CD4-positive, alpha-beta T cell treated with Interleukin-6 for 4 hours (primary cell): ENCODE measurements at places on chromosomes 7 and 10.

DNA sequence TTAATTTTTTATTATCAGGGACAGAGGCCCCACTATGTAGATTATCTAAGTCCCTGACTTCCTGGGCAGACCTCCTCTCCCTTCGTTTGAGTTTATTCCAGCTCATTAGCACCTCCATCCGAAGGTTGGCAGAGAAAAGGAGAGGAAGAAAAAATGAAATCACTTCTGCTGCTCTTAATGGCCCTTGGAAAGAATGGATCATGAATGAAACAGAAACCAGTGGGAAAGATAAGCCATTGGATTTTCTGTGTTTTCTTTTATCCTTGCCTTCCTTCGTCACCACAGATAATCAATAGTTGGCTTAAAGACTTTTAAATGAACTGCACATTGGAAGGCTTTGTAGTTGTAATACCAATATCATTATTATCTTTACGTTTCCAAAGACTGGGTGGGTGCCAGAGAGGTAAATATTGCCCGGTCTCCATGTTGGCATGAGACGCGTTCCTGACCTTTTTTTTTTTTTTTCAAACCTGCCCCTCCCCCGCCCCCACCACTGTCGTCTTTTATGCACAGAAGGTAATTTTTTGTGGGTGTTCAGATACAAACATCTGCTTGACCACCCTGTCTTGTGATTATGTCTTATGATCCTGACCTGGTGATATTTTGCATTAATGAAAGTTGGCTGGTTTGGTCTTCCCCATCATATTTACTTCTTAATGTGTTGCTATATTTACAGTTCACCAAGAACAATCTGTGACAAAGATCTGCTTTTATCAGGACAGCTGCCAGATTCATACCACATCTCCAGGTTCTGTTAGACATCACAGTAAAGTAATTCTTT, 116.8 kb downstream of the ARID5B start:
- no peak for DNase-seq

DNA sequence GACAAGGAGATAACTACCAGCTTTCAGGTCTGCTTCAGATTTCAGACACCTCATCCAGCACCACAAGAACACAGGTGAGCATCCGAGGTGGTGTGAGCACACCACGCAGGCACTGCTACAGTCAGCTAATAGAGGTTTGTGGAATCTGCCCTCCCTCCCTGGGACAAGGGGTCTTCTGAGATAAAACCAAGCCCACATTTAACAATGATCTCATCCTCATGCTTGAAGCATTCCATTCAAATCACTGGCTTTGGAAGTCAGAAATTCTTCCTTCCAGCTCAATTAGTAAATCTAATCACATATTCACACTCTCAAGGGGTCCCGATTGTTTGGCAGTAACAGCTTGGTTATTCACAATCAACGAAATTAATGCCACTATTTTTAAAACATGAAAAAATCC, 331.4 kb downstream of the ELMO1 start:
- DNase-seq, result no peak

DNA sequence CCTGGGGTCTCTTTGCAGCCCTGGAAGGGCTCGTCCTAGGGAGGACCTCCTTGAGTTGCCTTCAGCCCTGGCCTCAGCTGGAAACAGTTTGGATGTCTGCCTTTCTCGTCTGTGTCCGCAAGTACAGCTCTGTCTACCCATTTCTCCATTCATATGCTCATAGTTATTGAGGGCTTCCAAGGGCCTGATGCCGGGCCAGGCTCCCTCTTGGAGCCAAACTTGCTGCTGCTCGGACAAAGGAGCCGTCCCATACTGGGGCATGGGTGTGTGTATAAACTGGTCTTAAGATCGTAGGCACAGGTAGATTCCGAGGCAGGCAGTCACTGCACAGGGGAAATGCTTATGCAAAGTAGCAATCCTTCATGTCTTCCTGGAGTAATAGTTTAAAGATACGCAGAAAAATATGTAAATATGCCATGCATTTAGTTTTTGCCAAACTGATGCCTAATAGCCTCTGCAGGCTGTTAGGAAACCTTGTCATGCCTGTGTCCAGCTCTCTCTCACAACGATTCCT, 117.0 kb upstream of the BTBD16 start:
- DNase-seq, result no peak

DNA sequence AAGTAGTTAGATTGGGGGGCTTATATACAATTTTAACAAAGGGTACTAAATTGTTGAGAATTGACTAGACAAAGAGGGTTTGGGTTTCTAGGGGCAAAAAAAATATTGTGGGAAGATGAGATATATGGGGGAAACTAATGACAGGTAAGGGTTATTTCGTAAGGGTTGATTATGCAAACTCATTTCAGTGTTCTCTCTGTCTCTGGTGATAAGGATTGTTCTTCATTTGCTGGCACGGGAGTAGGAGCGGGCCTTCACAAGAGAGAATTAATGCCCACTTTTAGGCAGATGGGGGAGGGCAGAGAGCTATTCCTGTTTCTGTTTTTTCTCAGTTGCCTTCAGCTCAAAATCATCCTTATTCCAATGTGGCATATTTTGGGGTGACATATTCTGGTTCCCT, 258.4 kb downstream of the EXOC4 start:
- no peak for DNase-seq

DNA sequence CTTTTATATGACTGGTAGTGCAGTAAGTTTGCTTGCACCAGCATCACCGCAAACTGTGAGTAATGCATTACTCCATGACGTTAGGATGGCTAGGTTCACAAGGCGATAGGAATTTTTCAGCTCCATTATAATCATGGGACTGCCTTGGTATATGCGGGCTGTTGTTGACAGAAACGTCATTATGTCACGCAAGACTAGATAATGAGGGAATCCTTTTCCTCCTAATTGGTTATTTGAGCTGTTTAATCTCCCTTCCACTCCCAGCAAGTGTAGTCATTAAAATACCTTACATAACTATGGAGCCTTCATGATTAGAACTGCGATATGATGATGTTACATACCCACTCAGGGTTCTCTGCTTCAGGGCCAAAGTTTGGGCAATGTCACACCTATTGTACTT, 17.3 kb downstream of the KLLN start:
- no peak for DNase-seq

DNA sequence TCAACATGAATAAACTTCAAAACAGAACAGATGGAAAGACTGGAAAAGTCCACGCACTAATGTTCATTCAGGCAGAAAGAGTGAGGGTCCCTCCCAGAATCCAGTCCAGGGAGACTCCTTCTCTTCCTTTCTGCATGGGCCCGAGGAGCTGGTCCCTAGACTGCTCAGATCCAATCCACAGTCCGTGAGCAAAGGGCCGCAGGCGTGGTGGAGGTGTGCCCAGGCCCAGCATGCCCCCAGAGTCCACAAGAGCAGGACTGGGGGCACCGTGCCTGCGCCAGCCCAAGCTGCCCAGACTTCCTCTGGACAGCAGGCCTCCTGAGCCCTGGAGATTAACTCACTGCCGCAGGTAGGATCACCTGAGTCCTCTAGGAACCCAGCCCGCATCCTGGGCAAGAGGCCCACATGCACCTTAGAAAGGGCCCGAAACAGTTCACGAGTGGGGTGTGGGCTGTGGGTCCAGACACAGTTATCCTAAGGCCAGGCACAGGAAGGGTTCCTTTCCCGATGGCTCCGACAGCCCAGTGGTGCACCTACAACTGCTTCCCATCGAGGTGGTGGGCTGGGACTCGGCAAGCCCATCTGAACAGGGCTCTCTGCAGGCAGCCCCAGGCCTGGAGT, 531.0 kb downstream of the DNAJB6 start:
- no peak for DNase-seq
